ENCODE measurements at places on chromosomes 6 and 20.

DNA sequence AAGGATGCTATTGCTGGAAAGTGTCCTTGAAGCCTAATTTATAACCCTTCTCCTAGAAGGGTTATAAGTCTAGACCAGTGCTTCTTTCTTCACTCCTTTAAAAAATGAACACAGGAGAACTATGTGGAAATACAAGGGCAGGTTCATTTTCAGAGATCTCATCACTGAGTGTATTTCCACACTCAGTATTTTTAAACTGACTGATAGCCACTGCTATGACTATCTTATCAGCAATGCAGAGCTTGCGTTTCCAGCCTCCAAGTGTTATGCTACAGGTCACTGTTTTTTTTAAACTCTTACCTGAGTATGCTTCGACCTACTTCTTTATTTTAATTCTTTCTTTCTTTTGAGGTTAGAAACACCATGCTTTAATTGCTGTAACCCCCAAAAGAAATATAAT, 319.1 kb downstream of the ARHGAP18 start:
- no peak for DNase-seq

GRCh38 chr6:14781772-14782525, 463.9 kb upstream of the JARID2 start:
- no peak for DNase-seq

GRCh38 chr6:119677384-119677783, 327.8 kb upstream of the MAN1A1 start:
- no peak for DNase-seq

GRCh38 chr6:157848693-157849092, 25.6 kb downstream of the SNX9 start:
- no peak for DNase-seq

DNA sequence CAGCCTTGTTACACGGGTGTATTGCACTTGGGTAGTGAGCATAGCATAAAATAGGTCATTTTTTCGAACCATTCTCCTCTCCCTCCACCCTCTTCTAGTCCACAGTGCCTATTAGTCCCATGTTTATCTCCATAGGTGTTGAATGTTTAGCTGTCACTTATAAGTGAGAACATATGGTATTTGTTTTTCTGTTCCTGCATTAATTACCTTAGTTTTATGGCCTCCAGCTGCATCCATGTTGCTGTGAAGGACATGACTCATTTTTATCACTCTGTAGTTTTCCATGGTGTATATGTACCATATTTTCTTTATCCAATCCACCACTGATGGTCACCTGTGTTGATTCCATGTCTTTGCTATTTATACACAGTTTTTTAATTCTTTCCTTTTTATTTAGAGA, 889.5 kb downstream of the EYS start:
- DNase-seq, result no peak

- DNase-seq, result no peak
Measured at GRCh38 chr20:10642856-10643559, 30.8 kb downstream of the JAG1 start.

- DNase-seq, result no peak
Measured at GRCh38 chr6:108738684-108739416, 109.4 kb upstream of the ARMC2 start.

GRCh38 chr6:169859978-169860703, 108.7 kb downstream of the ERMARD start:
- no peak for DNase-seq

GRCh38 chr6:8859501-8859900, 424.2 kb upstream of the SLC35B3 start:
- DNase-seq, result no peak

DNA sequence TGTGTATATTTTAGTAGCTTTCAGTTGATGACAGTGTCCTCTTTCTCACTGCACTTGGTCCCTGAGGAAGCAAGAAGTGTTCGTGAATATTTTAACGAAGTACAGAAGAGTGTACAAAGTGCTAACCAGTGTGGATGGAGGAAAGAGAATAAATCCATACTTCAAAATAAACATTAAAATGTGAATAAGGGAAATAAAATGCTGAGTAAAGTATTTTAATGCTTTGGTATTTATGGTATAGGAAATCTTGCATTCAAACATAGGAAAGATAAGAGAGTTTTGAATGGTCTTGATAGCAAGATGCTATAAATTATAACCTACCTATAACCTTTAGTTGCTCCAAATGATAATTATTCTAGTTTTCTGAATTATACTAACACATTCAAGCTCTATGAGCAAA, 493.4 kb upstream of the EYS start:
- DNase-seq, result no peak

- no peak for DNase-seq
Measured at GRCh38 chr6:134111726-134112125, 59.3 kb upstream of the SLC2A12 start.

- no peak for DNase-seq
Measured at GRCh38 chr20:55135923-55136322, 660.5 kb downstream of the DOK5 start.

DNA sequence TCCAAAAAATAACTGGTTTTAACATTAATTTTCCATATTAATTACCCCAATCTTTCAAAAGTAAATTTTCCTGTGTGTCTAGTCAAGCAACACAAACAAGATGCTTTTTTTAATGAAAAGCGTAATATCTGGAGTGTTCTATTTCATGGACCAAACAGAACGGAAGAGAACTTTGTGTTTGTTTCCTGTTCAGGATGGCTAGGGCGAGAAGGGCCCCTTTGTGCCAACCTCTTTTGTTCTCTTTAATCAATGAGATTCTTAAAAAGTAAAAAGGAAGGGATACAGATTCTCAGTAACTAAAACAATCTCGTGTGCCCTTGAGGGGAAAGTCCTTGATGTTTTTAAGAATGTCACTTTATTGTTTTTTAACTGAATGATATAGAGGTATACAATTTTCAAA, 55.7 kb downstream of the GNAS start:
- no peak for DNase-seq

DNA sequence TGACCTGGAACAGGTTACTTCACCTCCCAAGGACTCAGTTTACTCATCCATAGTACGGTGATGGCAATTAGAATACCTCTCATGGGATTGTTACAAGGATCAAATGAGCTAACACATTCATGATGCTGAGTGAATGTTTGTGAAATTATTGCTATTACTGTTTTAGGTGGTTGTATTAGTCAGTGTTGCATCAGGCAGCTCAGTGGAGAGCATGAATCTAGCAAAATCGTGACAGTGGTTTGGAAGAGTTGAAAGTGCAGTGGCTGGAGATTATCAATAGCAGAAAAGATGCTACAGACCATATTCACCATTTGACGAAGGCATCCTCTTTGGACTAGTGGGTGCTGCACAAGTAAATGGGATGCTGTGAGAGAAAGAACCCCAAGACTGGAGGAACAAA, 50.4 kb upstream of the CTNNBL1 start:
- DNase-seq, result no peak

DNA sequence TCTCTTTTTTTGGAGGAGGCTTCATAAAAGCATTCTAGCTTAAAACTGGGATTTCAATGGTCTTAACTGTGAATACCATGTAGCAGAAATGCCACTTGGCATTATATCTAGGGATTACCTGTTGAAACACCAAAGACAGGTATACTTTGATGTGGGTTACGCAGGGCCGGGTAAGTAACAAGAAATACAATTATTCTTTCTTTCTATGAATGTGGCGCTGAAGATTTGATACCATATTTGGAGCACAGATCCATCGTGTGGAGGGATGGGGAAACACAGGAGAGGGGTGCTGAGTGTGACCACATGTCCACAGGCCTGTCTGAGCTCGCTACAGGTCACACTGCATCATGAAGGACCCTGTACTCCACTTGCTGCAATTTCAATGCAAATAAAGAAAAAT, 257.8 kb downstream of the GMPR start:
- no peak for DNase-seq

DNA sequence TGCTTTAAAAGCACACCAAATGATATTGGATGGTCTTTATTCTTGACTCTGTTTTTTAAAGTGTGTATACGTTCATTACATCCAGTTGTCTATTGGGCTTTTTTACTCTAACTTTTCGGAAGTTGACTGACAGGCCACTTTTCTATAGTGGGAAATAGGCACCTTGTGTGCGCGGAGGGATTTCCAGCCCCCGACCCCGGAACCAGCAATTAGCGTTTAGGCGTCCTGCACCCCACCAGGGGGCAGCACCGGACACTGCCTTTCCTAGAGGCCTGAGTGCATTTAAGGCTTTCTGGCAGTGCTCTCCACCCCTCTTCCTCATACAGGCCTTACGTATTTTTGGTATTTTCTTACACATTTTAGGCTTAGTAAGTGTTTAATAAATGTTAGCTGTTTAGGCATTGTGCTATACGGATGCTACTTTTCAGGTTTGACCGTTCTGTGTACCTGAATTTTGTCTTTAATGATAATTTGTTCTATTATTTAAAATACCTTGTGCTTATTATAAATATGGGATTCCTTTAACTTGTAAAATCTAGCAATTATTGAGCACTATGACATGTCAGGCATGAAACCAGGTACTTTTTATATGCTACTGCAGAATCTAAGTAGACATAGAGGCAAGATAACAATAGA, 231.8 kb downstream of the BCKDHB start:
- DNase-seq, result no peak

DNA sequence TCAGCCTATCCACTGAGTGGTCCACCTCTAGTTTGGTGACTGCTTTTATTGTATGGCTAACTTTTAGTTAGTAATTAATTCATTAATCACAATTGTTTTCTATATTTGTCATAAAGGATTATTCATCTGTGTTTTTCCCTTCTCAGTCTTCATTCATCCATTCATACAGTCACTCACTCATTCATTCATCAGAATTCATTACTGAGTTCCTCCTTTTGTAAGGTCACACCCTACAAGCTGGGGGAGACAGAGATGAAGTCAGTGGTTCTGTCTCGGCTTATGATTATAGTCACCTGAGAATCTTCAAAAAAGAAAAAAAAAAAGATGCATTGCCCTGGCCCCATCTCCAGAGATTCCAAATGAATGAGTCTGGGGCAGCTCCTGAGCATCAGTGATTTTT, 257.1 kb downstream of the ADGB start:
- DNase-seq, result no peak

GRCh38 chr6:113425977-113426660, 431.0 kb upstream of the MARCKS start:
- no peak for DNase-seq

DNA sequence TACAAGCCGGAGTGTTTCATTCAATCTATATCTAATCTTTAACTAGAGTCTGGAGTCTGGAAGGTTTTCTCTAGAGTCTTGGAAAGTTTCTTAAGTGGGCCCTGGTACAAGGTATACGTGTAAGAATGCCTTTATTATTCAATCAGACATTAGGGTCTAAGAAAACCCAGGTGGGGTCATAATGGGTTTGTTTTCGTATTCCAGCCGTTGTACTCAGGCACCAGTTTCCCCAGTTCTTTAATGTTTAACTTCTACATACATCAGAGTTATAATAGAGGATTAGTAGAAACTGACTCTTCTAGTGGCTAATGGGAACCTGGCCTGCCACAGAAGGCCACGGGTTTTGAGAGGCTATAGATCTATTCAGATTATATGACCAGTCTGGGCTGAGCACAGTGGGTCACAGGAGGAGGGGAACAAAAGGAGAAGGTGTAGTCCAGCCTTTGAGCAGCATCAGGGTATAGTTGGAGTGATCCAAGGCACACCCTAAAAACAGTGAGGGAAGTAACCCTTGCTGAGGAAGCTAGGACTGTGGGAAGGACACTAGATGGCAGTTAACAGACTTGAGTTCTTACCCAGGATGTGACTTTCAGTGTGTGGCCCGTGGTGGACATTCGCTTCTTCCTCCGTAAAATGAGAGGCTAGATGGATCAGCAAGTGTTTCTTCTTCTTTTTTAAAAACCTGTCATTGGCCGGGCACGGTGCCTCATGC, 15.5 kb downstream of the FAM83B start:
- no peak for DNase-seq

DNA sequence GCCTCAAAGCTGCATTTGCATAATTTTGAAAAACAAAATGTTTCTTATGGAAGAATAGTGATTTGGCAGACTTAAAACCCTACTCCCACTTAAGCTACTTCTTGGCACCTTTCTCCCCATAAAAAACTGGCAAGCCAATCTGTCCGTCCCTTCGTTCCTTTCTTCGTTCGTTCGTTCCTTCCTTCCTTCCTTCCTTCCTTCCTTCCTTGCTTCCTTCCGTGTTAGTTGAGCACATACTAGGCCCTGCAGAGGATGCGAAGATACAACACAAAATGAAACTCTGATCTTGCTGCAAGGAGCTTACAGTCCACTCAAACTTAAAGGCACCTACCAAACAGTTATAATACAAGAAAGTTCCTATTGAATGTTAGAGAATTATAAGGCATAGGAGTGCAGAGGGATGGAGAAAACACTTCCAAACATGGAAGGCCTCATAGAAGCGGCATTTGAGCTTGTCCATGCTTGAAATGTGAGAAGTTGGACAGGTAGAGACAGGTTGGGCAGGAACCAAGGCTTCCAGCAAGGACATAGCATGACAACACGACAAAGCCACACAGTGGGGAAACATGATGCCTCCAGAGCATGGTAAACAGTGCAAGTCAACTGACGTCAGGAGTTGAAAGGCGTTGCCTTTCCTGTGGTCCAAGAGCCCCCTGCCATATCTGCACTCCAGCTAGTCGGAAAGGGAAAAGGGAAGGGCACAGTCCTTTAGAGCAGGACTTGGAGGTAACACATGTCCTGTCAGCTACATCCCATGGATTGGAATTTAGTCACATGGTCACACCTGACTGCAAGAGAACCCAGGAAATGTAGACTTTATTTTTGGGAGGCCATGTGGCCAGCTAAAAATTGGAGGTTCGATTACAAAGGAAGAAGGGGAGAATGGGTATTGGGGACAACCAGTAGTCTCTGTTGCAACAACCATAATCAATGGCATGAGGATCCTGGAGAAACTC, 7.0 kb downstream of the PNPLA1 start:
- no peak for DNase-seq

DNA sequence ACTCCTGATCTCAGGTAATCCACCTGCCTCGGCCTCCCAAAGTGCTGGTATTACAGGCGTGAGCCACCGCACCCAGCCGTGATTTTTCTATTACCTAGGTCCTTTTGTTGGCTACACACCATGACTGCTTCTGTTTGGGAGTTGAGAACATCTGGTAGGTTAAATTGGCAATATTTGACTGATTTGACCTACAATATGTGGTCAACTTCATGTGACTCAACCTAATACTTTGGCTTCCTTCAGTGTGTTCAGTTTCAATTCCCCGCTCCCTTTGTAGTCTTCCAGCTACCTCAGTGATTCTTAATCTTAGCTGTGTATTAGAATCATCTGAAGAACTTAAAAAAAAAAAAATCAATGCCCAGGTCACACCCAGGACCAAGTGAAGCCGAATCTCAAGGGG, 47.4 kb downstream of the MYB start:
- DNase-seq, result no peak

GRCh38 chr20:57738053-57738452, 28.2 kb upstream of the PMEPA1 start:
- DNase-seq, result no peak

GRCh38 chr6:7228662-7229375, 84.2 kb downstream of the SSR1 start:
- DNase-seq, result no peak

DNA sequence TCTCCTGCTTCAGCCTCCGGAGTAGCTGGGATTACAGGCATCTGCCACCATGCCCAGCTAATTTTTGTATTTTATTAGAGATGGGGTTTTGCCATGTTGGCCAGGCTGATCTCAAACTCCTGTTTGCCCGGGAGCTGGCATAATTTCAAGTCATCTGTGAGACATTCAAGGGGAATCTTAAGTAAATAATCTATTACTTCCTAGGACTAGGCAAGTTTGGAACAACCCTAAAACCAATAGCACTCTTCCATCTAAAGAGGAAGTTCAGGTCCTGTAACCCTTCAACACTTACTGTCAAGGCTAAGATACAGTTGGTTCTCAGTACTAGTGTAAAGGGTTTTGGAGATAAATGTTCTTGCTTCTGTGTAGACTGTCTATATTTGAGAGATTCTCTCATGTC, 267.8 kb upstream of the IRAK1BP1 start:
- DNase-seq, result no peak
